ENCODE measurements at places on chromosomes 7 and 10.

- no peak for DNase-seq
Observed at GRCh38 chr10:104321725-104322415, 16.4 kb downstream of the ITPRIP start.

- DNase-seq: no peak
Observed at GRCh38 chr10:118913825-118914224, 115.7 kb upstream of the NANOS1 start.

DNA sequence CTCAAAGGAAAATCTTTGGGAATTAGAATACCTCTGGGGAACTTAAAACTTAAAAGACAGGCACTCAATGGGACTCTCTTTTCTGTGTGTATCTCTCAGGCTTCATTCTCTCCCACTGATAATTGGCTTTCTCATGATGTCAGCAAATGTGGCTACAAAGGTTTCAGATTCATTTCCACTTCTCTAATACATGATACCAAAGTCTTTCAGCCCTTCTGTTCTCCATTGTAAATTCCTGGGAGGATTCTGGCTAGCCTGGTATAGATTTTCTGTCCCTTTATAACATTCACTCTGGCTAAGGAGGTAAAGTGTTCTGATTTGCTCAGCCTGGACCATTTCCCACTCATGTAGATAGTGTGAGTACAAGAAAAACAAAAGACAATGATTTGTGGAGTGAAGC is 606.2 kb downstream of the PCDH15 start:
- DNase-seq: no peak

DNA sequence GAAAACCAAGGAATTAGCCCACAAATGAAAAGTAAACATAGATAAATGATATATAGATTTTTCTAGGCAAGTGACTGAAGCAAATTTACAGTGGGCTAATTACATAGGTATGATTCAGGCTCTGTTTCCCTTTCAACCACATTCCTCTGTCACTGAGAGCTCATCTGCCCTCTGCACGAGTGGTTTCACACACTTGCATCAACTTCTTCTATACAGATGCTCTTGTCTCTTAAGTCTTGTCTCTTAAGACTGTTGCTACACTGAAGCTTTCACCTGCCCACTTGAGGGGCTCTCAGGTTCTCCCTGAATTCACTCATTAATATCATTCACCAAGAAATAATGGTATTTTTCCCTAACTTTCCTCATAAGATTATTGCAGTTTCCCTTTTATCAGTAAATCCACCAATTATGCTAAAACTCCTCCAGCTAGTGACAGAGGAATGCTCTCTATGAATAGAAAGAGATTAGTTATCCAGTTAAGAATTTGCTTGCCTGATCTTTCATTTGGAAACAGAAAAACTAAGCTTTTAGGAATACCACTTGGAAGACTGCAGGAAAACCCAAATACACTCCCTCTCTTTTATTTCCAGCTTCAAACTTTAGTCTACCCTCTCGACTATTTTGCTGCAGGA is 95.7 kb downstream of the ELAPOR2 start:
- no peak for DNase-seq

DNA sequence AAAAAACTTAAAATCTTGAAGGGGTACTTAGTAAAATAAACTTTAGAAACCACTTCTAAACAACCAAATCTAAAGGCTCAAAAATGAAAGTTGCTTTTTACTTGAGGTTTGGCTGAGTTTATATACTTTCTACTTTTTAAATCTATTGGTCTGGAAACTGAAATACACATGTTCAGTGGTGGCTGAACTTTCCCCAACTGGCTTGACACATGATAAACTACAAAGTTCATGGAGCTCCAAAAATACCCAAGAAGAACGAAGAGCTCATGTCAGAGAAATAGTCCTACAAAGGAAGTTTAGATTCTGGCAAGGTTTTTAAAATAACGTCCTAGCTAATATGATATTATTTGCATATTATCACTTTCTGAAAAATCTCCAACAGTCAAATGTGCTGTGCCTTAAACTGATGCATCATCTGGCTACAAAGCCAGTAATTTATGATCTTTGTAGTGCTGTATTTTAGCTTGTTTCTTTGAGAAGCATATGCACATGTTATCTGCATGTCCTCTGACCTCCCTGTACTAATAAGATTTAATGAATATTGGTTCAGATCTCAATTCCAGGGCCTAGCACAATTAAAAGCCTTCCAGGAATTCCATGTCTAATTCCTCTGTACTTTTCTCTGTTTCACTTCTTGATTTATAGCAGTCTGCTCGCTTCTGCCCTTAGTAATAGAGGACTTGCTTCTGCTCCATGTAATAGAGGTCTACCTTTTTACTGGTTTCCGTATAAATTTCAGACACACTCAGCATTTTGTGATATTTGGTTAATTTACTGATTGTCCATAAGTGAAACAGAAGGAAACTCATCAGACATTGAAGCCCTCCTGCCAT is 28.2 kb downstream of the SEMA3C start:
- DNase-seq: no peak

DNA sequence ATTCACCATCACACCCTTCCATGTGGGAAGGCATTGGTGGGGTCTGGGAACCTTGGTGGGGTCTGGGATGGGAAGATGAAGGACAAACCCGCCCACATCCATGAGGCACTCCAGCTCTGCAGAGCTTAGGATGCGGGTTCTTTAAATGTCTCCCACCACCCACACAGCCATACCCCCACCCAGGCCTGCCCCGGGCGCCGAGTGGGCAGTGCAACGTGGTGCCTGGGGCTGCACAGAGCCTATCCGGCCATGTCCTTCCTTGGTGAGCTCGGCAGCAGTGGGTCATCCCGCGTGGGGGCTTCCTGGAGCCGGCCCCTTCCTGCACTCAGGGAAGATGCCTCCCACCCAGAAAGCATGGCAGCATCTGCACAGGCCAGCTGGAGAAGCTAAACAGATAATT is 163.5 kb upstream of the TCERG1L start:
- DNase-seq: no peak

All from NCI-H1105 (cell line).